ENCODE measurements at places on chromosomes 4 and X.

GRCh38 chr4:110630688-110631402 lies 8.0 kb upstream of the PITX2 start:
- DNase-seq: no peak

DNA sequence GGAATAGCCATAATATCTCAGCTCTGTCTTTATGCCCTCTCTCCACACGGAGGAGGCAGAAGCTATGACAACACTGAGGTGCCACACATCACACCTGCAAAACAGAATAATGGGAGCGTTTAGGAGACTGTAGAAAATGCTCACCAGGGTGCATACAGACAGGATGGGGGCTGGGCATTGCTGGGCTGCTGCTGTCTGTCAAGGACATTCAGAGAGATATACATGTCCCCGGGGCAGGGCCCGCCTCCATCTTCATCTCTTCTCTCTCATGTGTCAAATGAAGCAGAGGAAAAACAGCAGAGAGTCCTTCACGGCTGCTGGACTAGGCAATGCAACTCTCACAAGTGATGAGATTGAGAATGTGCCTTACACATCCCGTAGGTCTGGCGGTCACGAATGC lies 65.3 kb upstream of the DHRSX start:
- no peak for DNase-seq

- no peak for DNase-seq
Observed at GRCh38 chr4:151403656-151404055, 5.3 kb upstream of the FHIP1A start.

GRCh38 chr4:23333556-23333945 lies 556.3 kb downstream of the PPARGC1A start:
- no peak for DNase-seq

GRCh38 chrX:26254436-26254835 lies 38.5 kb downstream of the MAGEB5 start:
- DNase-seq: no peak

DNA sequence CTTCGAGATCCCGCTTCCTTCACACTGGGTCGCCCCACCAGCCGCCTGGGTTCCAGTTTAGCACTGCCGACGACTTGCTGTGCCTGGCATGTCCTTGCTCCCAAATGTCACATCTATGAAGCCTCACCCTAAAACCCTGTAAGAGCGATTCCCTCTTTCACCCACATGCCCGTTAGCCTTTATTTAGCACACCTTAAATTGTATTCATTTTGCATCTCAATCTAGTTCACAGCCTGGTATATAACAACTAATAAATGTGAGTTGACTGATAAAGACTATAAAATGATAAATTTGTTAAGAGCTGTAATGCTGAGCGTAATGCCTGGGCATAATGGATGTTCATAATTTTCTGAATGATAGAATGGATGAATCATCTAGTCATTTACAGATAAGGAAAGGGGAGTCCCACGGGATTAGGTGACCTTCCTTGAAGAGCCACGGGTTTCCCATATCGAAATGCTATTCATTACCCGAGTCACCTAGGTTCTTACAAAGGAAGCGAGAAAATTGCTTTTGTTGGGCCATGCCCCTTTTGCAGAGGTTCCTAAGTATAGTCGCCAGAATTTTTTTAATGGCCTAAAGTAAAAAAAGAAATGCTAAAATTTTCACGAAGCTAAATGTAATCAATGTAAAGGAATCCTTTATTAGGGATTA lies 1.1 kb upstream of the AP1S2 start:
- peak; percentile 14 for DNase-seq

All from endothelial cell of umbilical vein (primary cell).